ENCODE measurements at places on chromosomes 2 and 18. TPM values are rescaled to one million over a fixed set of nuclear protein-coding genes. Genes with fewer than 3 reads are reported as not detected.

- no peaks in the 10 kb centered on the region for H3K36me3 ChIP-seq
- H3K27me3 ChIP-seq, result no peaks in the 10 kb centered on the region
- H3K4me1 ChIP-seq, result peaks cover 12% of the 10 kb centered on the region
- no peak overlapping the region for H3K27ac ChIP-seq
- DNase-seq, result no peak
- no peak overlapping the region for H3K4me3 ChIP-seq
Measured at GRCh38 chr2:26068602-26069298, 34.9 kb downstream of the RAB10 start.

Gene FOXD4L1
- total RNA-seq, result not detected

- H3K36me3 ChIP-seq, result no peaks in the 10 kb centered on the region
- no peaks in the 10 kb centered on the region for H3K4me1 ChIP-seq
- no peaks in the 10 kb centered on the region for H3K27me3 ChIP-seq
- DNase-seq, result no peak
- no peak overlapping the region for H3K27ac ChIP-seq
Measured at GRCh38 chr2:75495862-75496261, 64.9 kb downstream of the EVA1A start.

GRCh38 chr2:241810307-241811200 is 1.6 kb downstream of the NEU4 start:
- no peaks in the 10 kb centered on the region for H3K36me3 ChIP-seq
- no peak overlapping the region for H3K4me3 ChIP-seq

Gene SP140
- 2.0 TPM for total RNA-seq

DNA sequence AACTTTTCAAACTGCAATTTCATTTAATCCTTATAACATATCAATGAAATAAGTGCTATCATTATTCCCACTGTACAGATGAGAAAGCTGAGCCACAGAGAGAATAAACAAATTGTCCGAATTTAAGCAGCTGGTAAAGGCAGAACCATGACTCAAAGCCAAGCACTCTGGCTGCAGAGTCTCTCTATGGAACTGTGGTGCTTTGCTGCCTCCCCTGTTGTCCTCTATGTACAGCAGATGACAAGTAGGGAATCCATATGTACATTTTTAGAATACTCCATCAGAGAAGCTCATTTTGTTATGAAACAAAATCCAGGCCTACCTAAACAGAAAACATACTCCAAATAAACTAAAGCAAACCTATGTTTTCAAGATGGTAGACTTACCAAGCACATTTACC is 45.1 kb downstream of the FARSB start:
- H3K27me3 ChIP-seq, result no peaks in the 10 kb centered on the region
- no peak for DNase-seq
- no peak overlapping the region for H3K4me3 ChIP-seq
- no peaks in the 10 kb centered on the region for H3K36me3 ChIP-seq
- no peaks in the 10 kb centered on the region for H3K4me1 ChIP-seq

GRCh38 chr2:216171011-216171410 is 61.9 kb downstream of the XRCC5 start:
- H3K36me3 ChIP-seq, result no peaks in the 10 kb centered on the region
- H3K27me3 ChIP-seq, result peaks cover 2% of the 10 kb centered on the region
- H3K27ac ChIP-seq, result no peak overlapping the region
- DNase-seq, result no peak
- peaks cover 7% of the 10 kb centered on the region for H3K4me1 ChIP-seq

GRCh38 chr18:57621246-57621604 is 411 bp downstream of the NARS1 start:
- H3K27ac ChIP-seq, result no peak overlapping the region
- peak overlapping the region; percentile 52 for H3K4me3 ChIP-seq
- no peaks in the 10 kb centered on the region for H3K27me3 ChIP-seq

Measured in ovary (tissue), 10 donors.